Bronchial smooth muscle cell (primary cell): ENCODE measurements at places on chromosomes 13 and 19. TPM values are rescaled to one million over a fixed set of nuclear protein-coding genes. Genes with fewer than 3 reads are reported as not detected.

Gene PODNL1
- total RNA-seq: 1.0 and 1.3 TPM in 2 replicates

Gene CGB1
- not detected in 2 replicates for total RNA-seq

Gene CUL4A
- 87.9 and 124 TPM in 2 replicates for total RNA-seq

Gene TRPC4
- 0.09 and 0.16 TPM in 2 replicates for total RNA-seq

Gene TMEM255B
- 0.63 and 1.6 TPM in 2 replicates for total RNA-seq

Gene NRTN
- under 0.01 and 0.17 TPM in 2 replicates for total RNA-seq

Gene FAAP24
- 0.94 and 1.6 TPM in 2 replicates for total RNA-seq

Gene DAND5
- not detected in 2 replicates for total RNA-seq

Gene KLK14
- total RNA-seq: not detected in 2 replicates

Gene ZBTB32
- total RNA-seq: not detected in 2 replicates

Gene PALM
- 12.5 and 68.7 TPM in 2 replicates for total RNA-seq

Gene ZNF560
- 0.79 and 1.2 TPM in 2 replicates for total RNA-seq

Gene SLC25A41
- total RNA-seq: 0.17 TPM in 1 of 2 replicates, not detected in the other

Gene ACP5
- 0.34 and 0.95 TPM in 2 replicates for total RNA-seq
